MG63 (cell line): ENCODE measurements at places on chromosomes 11 and 22. TPM values are rescaled to one million over a fixed set of nuclear protein-coding genes. Genes with fewer than 3 reads are reported as not detected.

- DNase-seq: no peak
These were observed 413.9 kb downstream of the TENM4 start for GRCh38 chr11:79026803-79027445.

- no peak for DNase-seq
These were observed 34.2 kb upstream of the EHF start for GRCh38 chr11:34586488-34587281.

GRCh38 chr22:47292546-47293320, 530.3 kb downstream of the TBC1D22A start:
- no peak for DNase-seq

- DNase-seq: no peak
These were observed 6.5 kb downstream of the CSNK1E start for GRCh38 chr22:38310518-38311322.

DNA sequence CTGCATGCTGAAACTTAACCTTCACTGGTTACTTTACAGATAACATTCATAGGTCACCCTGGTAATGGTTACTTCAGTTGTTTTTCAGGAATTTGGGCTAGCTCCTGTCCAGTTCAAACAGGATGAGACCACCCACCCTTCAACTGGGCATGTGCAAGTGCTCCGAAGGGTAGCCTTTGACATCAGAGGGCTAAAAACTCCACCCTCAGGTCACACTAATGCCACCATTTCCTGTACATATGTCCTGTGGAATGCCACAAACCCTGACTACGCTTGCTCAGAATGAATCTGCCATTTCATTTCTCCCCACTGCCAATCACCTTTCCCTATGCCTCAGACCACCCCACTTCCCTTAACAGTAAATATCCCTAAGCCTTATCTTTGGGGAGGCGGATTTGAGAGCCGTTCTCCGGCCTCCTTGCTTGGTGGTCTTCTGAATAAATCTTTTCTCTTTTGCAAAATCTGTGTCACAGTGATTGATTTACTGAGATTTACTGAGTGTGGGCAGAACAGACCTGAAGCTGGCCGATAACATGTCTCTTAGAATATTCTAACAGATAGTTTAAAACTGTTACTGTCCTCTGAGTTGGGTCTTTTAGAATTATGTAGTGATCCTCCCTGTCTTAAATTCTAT, 25.4 kb upstream of the FXYD2 start:
- DNase-seq: no peak

- no peak for DNase-seq
These were observed 1197.5 kb upstream of the TENM4 start for GRCh38 chr11:80638296-80638695.

- no peak for DNase-seq
These were observed 994 bp downstream of the GLB1L2 start for GRCh38 chr11:134332782-134333181.

- DNase-seq: peak; percentile 3
These were observed 1432.6 kb upstream of the TENM4 start for GRCh38 chr11:80873310-80873999.

GRCh38 chr11:692824-693414, 2.1 kb downstream of the DEAF1 start:
- DNase-seq: no peak

- DNase-seq: no peak
These were observed 55.3 kb downstream of the CACNA1I start for GRCh38 chr22:39625569-39626537.

DNA sequence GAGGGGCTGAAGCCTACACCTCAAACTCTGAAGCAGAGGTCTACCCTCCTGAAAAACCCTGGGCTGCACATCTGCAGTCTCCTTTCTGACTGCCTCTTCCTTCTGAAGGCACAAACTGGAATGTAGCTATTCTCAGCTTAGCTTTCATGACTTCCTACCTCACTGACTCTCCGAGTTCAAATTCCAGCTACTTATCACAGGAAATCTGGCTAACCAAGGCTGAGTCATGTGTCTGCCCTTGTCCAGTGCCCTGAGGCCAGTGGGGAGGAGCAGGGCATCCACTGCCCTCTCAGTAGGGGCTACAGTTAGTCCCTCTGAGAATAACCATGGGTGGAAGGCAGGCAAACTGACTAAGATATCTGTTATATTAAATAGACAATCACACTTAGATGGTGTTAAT, 29.2 kb downstream of the PDGFD start:
- DNase-seq: peak; percentile 47

GRCh38 chr11:72652133-72652532, 22.1 kb downstream of the PDE2A start:
- DNase-seq: no peak

DNA sequence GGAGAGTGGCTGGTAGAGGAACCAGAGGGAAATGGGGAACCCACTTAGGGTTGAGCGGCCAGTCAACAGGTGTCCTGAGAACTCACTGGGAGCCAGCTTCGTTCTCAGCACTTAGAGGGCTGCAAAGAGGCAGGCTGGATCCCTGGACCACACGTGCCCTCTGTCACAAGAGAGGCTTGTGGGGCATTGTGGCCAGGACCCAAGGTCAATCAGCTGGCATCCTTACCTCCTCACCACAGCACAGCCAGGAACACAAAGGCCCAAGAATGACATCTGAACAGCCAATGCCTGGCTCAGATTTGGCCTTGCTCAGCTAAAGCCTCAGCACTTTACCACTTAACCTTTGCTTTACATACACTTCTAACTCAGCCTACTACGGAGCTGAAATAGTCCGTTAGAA, 7.4 kb downstream of the MAPK8IP1 start:
- DNase-seq: no peak

- no peak for DNase-seq
These were observed 77.2 kb downstream of the PISD start for GRCh38 chr22:31584804-31585160.

Gene THY1
- 122 and 188 TPM in 2 replicates for total RNA-seq

Gene MMP11
- 2.0 and 4.9 TPM in 2 replicates for total RNA-seq

Gene ACRV1
- not detected in 2 replicates for total RNA-seq

Gene RTN4R
- 0.10 and 5.7 TPM in 2 replicates for total RNA-seq

Gene VSIG2
- total RNA-seq: not detected in 2 replicates

Gene KBTBD3
- total RNA-seq: 0.63 and 1.4 TPM in 2 replicates

Gene NRIP3
- 11.1 and 12.7 TPM in 2 replicates for total RNA-seq

Gene ZMAT5
- 33.2 and 38.9 TPM in 2 replicates for total RNA-seq

Gene C11orf87
- not detected in 2 replicates for total RNA-seq

Gene ACTN3
- total RNA-seq: not detected in 2 replicates

Gene OR2D2
- total RNA-seq: not detected in 2 replicates
